ENCODE measurements at places on chromosomes 11 and 22.

DNA sequence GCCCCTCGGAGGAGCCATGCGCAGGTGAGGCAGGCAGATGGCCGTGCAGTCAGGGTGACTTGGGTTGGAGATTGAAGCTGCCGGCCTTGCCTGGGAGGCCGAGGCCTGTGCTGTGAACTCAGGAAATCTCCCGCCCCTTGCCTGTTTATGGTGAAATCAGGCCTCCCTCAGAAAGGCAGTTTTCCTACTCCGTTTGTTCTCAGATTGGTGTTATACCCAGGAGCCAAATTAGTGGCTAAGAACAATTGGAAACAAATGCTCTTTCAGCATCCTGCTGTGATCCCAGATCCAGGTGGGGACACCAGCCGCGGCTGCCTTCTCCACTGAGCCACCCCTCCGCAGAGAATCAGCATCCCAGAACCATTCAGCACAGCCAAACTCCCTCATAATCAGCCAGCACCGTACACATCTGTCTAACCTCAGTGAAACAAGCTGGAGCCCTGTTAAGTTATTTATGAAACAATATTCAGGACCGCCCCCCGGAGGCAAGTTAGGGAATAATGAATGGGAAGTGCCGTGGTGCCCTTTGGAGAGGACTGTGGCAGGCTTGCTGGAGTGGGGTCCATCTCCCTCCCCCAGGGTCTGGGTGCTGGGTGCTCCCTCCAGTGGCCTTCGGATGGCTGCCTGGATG lies 60.0 kb downstream of the PKNOX2 start:
- DNase-seq, result no peak

DNA sequence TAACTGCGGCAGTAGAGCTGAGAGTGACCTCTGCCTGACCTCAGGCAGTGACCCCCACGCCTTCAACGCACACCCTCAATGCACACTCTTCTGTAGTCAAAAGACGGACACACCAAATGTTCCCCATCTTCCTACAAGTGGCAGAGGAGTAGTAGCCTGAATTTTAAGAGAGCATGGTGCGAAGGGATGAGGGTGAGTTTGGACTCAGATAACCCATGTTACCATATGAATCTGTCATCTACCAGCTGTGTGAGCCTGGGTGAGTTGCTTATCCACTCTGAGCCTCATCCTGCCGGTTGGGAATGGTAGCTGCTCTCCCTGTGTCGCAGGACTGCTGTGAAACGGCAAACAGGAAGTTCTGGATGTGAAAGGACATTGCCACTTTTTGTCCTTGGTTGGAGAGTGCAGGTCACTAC lies 20.6 kb upstream of the ROBO3 start:
- no peak for DNase-seq

DNA sequence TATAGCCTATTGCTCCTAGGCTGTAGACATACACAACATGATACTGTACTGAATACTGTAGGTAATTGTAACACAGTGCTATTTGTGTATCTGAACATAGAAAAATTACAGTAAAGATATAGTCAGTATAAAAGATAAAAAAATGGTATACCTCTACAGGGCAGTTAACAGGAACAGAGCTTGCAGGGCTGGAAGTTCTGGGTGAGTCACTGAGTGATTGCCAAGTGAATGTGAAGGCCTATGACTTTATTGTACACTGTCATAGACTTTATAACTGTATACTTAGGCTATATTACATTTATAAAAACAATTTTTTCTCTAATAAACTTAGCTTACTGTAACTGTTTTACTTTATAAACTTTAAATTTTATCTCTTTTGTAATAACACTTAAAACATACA lies 332.4 kb upstream of the ARHGAP42 start:
- no peak for DNase-seq

GRCh38 chr22:29331213-29331612 lies 15.7 kb upstream of the RASL10A start:
- no peak for DNase-seq

- no peak for DNase-seq
Measured at GRCh38 chr11:65538232-65538914, 13.5 kb downstream of the SCYL1 start.

- no peak for DNase-seq
Measured at GRCh38 chr11:45097721-45098493, 48.5 kb upstream of the PRDM11 start.

- no peak for DNase-seq
Measured at GRCh38 chr22:29469755-29470154, 10.3 kb upstream of the NEFH start.

GRCh38 chr11:7418906-7419305 lies 66.4 kb upstream of the OLFML1 start:
- no peak for DNase-seq

- DNase-seq, result no peak
Measured at GRCh38 chr22:36409056-36409455, 21.3 kb upstream of the MYH9 start.

- DNase-seq, result no peak
Measured at GRCh38 chr22:39433476-39434242, 23.2 kb upstream of the MGAT3 start.

DNA sequence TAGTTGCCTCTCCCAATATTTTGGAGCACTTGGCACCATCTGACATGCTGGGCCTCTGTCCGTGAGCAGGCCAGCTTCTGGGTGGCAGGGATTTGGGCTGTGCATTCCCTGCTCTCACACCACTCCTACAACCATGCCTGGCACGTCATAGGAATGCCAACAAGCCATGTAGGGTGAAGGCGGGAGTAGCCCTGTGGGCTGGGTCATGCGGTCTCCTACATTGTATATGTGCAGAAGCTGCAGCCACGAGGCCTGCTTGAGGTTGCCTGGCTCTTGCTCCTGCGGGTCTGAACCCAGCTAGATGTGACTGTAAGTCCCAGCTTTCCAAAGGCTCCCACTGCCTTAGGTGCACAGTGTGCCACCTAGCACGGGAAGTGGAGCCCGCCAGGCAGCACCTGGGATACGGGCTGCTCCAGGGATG lies 14.5 kb downstream of the MYEOV start:
- DNase-seq, result no peak

DNA sequence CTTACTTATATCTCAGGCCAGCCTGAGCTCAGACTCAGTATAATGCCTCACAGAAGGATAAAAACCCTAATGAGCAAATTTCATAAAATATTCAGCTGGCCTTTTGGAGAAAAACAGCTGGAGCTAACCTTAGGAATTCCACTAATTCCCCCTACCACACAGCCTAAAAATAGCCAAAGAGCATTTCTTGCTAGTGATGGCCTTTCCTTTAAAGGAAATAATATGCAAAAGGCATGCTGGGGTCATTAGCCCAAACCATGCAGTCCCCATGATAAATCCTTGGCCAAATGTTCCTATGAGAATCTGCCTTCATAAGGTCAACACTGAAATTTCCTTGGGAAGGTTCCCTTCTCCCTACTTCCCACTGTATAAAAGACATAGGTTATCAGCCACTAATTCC lies 38.2 kb downstream of the SYTL2 start:
- DNase-seq, result no peak

DNA sequence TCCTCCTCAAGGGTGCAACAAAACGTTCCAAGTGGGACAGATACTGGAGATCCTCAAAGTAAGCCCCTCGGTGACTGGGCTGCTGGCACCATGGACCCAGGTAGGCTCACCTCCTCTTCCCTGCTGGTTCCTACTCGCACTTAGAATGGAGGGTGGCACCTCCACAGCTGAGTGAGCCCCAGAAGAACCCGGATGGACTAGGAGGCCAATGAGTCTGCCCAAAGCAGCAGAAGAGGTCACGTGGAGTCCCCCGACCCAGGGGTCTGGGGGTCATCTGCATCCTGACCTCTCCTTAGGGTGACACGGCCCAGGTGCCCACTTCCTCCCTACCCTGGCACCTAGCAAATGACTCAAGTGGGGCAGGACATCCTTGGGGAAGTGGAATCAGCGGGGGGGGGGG lies 4.4 kb downstream of the APOL1 start:
- DNase-seq, result no peak

DNA sequence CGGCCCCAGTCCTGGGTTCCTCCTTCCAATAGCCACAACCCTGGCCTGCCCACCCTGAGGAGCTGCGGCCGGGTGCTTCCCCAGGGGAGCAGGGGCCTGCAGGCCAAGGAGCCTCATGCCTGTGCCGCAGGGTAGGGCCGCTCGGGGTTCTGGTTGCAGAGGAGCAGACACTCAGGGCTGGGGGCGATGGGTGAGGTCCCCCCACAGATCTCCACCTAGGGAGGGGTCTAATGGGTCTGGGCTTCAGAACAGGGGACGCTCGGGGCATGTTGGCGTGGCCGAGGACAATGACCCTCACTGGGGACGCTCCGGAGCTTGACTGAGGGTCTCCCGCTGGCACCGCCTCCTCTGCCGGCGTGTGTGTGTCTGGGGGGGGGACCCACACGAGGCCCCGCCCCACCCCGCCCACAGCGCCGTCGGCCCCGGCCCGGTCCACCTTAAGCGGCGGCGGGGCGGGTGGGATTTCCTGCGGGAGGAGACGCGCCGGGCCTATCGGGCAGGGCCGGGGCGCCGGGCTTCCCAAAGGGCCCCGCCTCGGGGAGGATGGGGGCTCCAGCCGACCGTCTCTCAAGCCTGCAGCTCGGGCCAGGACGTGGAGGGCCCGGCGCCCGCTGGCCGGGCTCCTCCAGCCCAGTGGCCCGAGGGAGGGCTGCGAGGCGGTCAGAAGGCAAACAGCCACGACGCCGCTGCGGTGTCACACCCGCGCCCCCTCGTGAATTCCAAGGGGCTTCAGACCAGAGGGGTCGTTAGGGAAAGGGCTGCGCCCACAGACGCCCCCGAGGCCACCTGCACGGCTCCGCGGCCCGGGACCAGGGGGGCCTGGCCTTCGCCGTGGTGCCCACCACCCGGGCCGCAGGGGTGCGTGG lies 640 bp upstream of the ZDHHC8 start:
- DNase-seq, result peak; percentile 73

DNA sequence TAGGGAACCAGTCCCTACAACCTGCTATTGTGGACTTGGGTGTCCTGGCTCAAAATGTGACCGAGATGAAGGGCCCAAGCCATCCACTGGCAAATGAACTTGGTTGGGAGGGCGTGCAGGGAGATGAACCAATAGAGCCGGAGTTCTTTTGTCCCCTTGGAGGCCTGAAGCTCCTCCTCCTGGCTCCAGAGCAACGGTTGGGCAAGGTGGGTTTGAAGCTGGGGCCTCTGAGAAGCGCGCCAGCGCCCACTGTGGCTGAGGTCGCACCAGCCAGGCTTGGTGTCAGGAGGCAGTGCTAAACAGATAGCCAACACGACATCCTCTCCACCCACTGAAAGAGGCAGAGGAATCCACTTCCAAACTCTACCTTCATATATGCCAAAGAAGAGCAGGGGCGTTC lies 36.0 kb upstream of the PACSIN2 start:
- DNase-seq, result no peak

GRCh38 chr11:39363571-39363970 lies 2095.9 kb downstream of the LRRC4C start:
- DNase-seq, result no peak

DNA sequence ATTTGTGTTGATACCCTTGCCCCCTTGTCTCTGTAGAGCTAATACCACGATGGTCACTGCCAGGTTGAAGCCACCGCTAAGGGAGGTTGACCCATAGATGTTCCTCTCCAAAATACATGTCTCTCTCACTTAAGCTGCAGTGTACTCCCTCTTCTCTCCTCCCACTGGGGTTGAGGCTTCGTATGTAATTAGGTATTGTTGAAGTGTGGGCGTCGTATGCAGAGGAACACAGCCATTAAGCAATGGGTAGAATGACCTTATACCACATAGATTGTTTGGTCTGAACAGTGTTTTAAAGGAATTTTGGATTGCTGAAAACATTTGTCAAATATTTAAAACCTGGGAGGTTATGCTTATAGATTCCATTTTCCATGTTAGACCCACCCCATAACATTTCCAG lies 71.9 kb downstream of the TRAF6 start:
- no peak for DNase-seq

DNA sequence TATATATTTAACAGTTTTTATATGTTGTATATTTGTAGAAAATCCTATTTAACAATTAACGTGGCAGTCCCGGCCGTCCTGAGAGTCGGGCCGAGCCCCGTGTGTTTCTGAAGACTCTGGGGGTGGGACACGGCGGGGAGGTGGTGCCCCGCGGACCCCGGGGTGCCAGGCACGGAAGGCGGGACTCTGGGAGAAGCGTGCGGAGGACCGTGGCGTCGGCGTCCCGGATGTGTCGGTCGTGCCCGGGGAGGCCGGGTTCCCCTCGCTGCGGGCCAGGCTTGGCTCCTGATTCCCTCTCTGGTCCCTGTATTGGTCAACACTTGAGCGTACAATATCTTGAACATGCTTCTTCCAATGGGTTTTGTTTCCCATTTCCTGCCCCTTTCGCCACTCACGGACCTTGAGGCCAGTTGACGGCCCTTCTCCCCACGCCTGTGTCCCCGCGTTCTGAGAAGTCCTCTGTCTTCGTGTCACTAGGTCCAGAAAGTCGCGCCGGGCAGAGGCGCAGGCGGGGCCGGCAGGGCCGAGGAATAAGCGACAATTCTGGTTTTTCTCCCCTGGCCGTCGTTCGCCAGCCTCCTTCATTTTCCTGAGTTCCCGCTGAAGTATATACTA lies 1076.7 kb downstream of the BRD1 start:
- DNase-seq, result no peak

- no peak for DNase-seq
Measured at GRCh38 chr11:21109341-21109740, 440.0 kb downstream of the NELL1 start.

- DNase-seq, result no peak
Measured at GRCh38 chr11:108875134-108875533, 210.3 kb downstream of the DDX10 start.

DNA sequence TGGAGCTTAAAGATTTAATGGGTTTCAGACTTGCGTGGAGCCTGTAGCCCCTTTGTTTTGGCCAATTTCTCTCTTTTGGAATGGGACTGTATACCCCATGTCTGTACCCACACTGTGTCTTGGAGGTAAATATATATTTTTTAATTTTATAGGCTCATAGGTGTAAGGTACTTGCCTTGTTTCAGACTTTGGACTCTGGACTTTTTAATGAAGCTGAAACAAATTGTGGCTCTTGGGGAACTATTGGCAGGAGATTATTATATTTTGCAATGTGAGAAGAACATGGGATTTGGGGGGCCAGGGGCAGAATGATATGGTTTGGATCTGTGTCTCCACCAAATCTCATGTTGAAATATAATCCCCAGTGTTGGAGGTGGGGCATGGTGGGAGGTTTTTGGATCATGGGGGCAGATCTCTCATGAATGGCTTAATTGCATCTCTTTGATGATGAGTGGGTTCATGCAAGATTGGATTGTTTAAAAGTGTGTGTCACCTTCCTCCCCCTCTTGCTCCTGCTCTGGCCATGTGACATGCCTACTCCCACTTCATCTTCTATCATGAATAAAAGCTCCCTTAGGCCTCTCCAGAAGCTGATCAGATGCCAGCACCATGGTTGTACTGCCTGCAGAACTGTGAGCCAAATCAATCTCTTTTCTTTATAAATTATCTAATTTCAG lies 74.1 kb upstream of the ARHGAP20 start:
- DNase-seq, result no peak

- DNase-seq, result no peak
Measured at GRCh38 chr22:48577014-48577690, 1250.5 kb downstream of the BRD1 start.

- DNase-seq, result no peak
Measured at GRCh38 chr11:2576549-2576948, 123.2 kb downstream of the KCNQ1OT1 start.
